ENCODE measurements at places on chromosomes 7 and 10.

DNA sequence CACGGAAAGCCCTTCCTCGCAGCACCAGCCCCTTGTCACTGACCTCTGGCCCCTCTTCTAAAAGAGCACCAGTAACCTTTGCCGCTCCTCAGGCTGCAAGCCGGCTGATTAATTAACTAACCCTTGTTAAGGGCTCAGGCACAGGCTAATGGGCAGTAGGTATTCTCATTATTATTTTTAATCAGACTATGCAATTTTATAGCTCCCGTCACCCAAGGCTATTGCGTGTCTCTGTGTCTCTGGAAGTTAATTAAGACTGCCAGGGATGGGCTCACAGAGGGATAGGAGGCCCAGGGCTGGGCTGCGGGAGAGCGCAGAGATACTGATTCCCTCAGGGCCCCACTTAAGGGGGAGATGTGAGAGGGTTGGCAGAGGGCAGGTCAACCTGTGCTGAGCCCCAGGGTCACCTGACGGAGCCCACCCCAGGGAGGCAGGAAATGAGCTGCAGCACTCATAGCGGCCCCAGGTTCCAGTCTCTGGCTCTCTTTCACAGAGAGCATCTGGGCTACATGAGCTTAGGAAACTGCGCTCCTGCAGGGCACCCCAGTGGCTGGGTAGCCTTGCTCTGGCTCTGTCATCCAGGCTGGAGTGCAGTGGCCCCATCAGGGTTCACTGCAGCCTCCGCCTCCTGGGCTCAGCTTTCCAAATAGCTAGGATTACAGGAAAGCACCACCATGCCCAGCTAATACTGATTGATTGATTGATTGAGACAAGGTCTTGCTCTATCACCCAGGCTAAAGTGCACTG lies 92.2 kb upstream of the LRRC4 start:
- no peak for DNase-seq

GRCh38 chr7:36116347-36117202 lies 36.5 kb upstream of the EEPD1 start:
- DNase-seq: no peak

GRCh38 chr10:70497120-70497545 lies 18.6 kb downstream of the PALD1 start:
- DNase-seq: no peak

DNA sequence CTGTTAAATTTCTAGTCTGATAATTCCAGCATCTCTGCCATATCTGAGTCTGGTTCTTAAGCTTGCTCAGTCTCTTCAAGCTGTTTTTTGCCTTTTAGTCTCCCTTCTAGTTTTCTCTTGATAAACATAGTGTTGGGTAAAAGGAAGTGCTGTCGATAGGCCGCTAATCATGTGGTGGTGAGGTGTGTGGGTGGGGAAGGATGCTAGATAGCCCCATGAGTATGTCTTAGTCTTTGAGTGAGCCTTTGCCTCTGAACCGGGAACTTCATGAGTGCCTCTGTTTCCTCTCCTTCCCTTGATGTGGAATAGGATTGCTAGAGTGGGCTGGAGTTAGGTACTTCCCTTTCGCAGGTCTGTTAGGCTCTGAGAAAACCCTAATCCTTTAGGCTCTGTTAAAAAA lies 441.8 kb downstream of the INHBA start:
- no peak for DNase-seq

GRCh38 chr7:47572094-47572445 lies 9.8 kb downstream of the TNS3 start:
- no peak for DNase-seq

GRCh38 chr7:70590126-70590854 lies 541.7 kb upstream of the GALNT17 start:
- no peak for DNase-seq

GRCh38 chr7:82188636-82189035 lies 254.9 kb downstream of the CACNA2D1 start:
- DNase-seq: no peak

DNA sequence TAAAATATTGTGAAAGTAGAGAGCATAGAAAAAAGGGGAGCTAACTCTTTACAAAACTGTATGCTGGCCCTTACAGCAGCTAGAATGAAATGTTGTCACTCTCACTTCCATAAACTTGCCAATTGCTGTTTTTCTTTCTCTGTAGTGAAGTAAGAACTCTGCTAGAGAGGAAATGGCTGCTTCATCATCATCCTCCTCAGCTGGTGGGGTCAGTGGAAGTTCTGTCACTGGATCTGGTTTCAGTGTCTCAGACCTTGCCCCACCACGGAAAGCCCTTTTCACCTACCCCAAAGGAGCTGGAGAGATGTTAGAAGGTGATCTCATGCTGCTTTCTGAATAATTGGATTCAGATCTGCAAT lies 7.6 kb upstream of the ASCC1 start:
- DNase-seq: no peak

- no peak for DNase-seq
These were observed 16.7 kb upstream of the FZD1 start for GRCh38 chr7:91247500-91247899.

DNA sequence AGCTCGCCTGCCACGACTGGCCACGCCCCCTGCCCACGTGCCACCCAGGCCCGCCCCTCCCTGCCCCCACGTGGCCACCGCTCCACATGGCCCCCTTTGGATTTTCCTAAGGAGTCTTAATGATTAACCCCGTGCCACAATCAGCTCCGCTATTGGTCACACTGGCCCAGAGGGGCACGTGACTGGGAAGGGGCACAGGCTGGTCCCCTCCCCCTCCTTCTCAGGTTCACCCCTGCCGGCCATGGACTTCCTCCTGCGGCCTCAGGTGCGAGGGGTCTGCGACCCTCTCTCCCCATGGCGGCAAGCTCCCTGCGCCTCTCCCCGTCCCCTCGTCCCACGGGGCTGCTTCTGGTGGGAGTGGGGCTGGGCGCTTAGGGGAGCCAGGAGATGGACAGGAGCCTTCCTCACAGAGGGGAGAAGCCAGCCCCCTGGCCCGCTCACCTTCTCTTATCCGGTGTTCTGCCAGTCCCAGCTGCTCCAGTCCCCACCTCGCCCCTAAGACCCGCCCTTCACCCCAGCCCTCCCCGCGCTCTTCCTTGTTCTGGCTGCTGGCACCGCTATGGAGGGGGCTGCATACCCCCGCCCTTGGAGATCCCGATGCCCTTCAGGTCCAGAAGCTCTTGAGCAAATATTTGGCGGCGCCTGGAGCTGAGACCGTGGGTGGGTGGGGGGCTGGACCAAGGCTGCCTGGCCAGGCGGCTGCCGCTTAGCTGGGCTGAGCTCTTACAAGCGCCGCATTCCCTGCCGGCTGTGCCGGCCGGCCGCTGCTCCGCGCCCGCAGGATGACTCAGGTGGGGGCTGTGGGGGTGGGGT lies 3.2 kb downstream of the SLC4A2 start:
- no peak for DNase-seq

- DNase-seq: no peak
These were observed 7.7 kb downstream of the SH2D4B start for GRCh38 chr10:80545258-80545881.

DNA sequence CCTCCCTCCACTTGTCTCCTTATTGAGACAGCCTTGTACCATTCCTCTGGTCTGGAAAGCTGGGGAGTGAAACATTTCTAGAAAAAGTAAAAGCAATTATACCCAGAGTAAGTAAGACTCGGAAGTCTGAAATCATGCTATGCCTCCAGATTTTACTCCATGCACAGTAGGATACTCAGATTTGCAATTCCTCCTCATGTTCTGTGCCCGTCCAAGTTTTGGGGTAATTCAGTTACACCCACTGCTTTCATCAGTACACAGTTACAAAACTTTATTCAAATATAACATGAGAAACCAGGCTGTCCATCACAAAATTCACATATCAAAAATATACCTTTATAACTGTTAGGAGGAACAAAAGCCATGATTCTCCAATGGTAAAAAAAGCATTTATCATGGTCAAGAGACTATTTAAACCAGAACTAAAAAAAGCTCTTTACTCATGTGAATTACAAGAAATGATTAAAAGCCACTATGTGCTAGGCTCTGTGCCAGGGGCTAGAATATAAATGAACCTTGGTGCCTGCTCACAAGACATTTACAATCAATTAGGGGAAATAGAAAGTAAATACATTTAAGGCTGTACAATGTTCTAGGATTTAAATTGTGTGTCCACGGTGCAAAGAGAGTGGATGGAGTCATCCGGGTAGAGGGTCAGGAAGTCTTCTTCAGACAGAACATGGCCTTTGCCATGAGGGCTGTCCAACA lies 320.2 kb downstream of the ELMO1 start:
- DNase-seq: no peak

DNA sequence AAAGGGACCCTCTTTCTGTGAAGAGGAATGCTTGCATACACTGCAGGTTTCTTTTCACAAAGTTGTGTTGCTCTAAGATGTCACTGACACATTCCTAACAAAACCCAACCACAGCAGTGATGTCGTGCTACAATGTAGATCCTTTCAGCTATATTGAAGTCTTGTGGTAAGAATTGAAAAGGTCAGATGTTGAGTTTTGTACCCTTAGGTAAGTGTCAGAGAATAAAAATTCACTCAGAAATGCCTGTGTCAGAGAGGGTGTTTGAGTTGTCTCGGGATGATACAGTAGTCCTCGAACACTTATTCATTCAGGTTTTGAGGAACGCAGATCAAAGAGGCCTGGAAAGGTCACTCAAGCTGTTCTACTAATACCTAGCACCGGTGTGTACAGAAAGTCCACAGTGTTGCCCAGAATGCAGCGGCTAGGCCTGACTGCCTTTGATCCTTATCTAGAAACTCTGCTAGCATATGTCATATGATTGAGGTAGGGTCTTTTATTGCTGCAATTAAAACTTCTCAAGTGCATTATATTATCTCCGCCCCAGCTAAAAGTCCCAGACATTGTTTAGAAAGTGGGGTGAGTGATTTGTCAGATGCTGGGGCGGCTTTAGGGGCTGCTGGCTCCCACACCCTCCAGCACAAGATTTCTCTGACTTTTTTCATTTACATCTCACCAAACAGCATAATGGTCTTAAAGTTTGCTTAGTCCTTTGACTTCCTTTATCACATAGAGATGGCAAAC lies 26.0 kb downstream of the RNF32 start:
- DNase-seq: no peak

- no peak for DNase-seq
These were observed 30.5 kb downstream of the CPED1 start for GRCh38 chr7:121019018-121019417.

- DNase-seq: no peak
These were observed 16.4 kb downstream of the ITPRIP start for GRCh38 chr10:104321725-104322415.

DNA sequence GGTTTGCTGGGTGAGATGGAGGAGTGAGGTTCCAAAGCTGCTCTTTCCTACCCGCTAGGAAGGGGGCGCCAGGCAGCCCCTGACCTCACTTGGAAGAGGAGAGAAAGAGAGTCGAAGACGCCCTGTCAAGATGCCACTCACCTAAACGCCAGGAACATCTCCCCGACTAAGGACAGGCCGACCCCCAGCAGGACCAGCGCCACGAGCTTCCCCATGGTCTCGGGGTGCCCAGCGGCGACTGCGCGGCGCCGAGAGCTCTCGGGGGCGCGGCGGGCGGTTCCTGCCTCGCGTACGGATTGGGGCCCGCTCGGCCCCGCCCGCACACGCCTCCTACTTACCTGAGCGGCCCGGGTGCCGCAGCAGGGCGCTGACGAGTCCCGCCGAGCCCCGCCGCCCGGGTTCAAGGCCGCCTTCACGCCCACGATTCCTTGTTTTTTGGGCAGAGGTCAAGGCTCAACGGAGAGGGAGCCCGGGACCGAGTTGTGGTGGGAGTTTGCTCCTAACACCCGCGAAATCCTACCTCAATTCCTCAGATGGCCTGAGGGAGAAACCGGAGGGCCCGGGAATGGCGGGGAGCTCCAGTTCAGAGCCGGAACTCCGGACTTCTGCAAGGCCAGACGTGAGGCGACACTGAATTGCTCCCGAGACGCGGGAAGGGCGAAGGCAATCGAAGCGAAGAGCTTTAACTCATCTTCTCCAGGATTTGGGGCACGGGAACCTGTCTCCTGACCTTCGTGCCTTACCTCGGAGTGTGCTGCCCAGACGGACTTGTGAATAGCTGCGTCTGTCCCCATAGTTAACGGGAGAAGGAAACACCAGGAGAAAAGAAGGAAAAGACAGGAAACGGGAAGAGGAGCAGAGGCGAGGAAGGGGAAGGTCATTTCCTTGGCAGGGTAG lies at the start of gene PON3:
Gene PON3, minus strand, starts transcription at position 240 of the 897 bp plus-strand sequence. Its CDS starts 25 bp downstream, at position 215.
- no peak for DNase-seq

GRCh38 chr7:11232462-11232861 lies 258.8 kb downstream of the PHF14 start:
- DNase-seq: no peak

GRCh38 chr7:20748853-20749252 lies 37.8 kb downstream of the SP8 start:
- DNase-seq: no peak

DNA sequence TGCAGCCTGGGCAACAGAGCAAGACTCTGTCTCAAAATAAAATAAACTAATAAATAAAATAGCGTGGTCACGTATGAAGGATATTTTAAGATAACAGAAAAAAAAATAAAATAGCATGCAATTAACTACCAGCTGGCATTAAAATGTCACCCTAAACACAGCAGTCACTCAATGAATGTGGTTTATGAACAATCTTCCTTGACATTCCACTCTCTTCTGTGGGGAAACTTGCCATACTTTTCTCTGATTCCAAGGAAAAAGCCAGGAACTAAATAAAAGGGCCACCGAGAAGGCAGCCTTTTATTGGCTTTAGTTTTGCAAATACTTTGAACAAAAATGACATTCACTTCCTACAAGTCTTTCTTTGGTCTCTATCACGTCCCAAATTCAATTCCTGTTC lies 266.6 kb downstream of the PARD3 start:
- DNase-seq: no peak

DNA sequence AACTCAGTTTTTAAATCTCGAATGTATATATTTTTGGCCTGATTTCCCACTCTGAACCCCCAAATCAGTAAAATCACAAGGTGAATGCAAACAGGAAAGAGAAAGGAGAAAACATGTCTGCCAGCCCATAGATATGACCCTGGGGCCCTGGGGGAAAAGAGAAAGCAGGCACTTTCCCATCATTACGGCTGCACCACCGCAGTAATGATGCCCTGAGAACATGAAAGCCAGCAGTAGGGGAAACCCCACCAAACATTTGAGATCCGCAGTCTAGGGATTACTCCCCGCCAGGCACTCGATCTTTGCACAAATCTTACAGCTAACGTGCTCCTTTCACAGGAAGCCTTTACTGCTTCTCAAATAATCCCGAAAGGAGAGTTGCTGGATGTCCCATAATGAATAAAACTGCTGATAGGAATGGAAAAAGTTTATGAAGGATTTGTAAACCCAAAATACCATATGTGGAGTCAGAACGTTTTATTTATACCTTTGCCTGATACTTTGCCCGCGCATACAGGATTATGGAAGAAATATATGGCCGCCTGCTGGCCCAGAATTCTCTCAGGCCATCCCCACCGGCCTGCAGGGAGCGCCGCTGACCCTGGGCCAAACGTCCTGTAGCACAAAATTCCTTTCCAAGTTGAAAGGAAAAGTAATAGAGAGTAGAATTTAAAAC lies 180.0 kb upstream of the INHBA start:
- DNase-seq: no peak

GRCh38 chr10:58806323-58806722 lies 293.7 kb downstream of the BICC1 start:
- no peak for DNase-seq

DNA sequence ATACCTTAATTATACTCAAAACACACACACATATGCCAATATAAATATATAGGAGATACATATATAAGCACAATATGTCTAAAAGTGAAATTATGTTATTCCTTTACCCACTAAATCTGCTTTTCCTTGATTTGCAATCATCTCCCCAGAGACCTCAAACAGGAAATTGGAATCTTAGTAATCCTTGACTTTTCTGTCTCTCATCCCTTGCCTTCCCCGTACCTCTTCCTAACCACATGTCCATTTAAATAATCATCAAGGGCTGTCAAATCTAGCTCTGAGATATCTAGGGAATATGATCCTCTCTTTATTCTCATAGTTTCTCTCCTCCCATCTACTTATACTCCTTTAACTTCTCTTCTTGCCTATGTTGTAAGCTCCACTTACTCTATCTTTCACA lies 336.6 kb downstream of the HGF start:
- no peak for DNase-seq

Data from stimulated activated CD4-positive, alpha-beta T cell treated with anti-CD3 and anti-CD28 coated beads, TNF-alpha, amount 100 ng/mL, for 1 hour (primary cell).